ENCODE measurements at places on chromosomes 12 and 14. TPM values are rescaled to one million over a fixed set of nuclear protein-coding genes. Genes with fewer than 3 reads are reported as not detected.

DNA sequence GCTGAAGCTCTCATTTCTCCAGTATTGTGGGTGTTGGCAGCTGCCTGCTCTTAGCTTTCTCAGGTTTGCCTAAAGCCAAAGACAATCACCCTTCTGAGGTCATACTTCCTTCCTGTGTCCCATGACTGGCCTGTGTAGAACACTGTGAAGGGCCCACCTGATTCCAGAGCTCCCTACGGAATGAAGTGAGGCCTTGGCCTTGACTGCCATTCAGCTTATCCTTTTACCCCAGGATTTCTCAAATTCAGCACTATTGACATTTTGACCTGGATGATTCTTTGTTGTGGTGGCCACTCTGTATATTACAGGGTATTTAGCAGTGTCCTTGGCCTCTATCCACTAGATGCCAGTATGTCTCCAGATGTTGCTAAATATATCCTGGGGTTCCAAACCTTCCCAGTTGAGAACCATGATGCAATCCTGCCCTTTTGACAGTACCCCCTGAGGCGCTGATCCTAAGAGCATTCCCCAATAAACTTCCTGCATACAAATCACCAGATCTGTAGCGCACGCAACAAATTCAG, 112.3 kb upstream of the KRR1 start:
- peak; percentile 68 for DNase-seq

DNA sequence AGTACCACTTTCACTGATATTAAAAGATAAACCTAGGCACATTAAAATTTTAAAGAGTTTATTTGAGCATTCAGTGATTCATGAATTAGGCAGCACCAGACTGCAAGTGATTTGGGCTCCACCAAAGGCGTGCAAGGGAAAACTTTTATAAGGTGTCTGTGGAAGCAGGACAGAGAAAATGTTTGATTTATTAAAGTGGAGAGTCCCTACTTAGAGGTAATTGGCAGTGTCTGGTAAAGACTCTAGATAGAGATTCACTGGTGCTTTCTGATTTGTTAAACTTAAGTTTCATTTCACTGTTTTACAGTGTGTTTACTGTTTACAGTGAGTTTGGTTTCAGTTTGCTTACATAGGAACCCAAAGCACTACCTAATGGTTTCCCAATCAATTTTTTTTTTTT, 72.8 kb downstream of the ANKS1B start:
- no peak for DNase-seq

GRCh38 chr12:3720772-3721171, 32.1 kb downstream of the CRACR2A start:
- DNase-seq: no peak

GRCh38 chr12:107318806-107319532, 225.6 kb upstream of the CRY1 start:
- DNase-seq: peak; percentile 43

- DNase-seq: no peak
These were observed 145.2 kb upstream of the KRR1 start for GRCh38 chr12:75656648-75657047.

- DNase-seq: no peak
These were observed 32.9 kb downstream of the TXNRD1 start for GRCh38 chr12:104248444-104248843.

- peak; percentile 87 for DNase-seq
These were observed at the start of gene KCNMB4 for GRCh38 chr12:70365648-70366518. KCNMB4 (plus strand) TSS chr12:70366290; CDS start chr12:70366735, 445 bp downstream.

- peak; percentile 44 for DNase-seq
These were observed 270.1 kb downstream of the ZFP36L1 start for GRCh38 chr14:68522510-68523325.

- DNase-seq: peak; percentile 28
These were observed 192.8 kb upstream of the RGS6 start for GRCh38 chr14:71739273-71739990.

DNA sequence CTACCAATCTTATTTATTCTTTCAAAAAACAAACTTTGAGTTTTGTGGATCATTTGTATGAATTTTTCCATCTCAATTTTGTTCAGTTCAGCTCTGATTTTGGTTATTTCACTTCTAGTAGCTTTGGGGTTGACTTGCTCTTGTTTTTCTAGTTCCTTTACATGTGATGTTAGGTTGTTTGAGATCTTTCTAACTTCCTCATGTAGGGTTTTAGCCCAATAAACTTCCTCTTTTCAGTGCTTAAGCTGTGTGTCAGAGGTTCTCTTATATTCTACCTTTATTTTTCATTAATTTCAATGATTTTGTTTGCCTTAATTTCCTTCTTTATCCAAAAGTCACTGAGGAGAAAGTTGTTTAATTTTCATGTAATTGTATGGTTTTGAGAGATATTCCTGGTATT, 860.4 kb upstream of the FBXO33 start:
- DNase-seq: no peak

- DNase-seq: no peak
These were observed 31.4 kb downstream of the MAP1LC3B2 start for GRCh38 chr12:116590561-116590960.

- no peak for DNase-seq
These were observed 40.5 kb downstream of the GALC start for GRCh38 chr14:87952307-87953094.

GRCh38 chr12:49671031-49671765, 36.0 kb downstream of the FMNL3 start:
- no peak for DNase-seq

DNA sequence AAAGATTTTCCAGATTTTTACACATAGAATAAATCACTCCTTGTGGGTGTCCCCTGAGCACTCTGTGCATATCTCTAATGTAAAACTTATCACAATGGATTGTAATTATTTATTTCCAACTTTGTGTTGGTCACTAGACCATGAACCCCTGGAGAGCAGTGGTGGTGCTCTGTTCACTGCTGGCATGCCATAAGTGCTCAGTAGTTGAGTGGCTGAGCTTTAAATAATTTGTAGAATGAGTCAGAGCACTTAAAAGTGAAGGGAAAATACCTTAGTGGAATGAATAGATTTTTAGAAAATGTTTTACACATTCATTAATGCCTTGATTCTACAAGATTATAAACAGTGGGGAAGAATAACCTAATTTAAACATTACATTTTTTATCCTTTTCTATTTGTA, 6.3 kb downstream of the MGAT4C start:
- DNase-seq: no peak

DNA sequence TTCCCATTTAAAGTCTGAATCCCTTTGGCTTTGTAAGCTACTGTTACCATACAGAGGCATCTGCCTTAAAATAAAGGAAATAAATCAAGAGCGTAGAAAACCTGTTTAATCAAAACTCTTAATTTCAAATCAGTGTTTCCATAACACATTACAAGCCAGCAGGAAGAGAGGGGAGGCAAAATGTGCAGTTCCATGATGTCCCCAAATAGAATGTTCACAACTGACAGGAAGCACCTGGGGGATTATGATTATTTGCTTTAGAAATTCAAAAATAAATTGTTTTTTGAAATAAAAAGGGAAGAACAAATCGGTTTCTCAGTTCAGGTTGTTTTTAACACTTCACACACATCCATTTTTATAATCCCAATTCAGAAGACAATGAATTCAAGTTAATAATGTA, 21.4 kb downstream of the SOCS2 start:
- no peak for DNase-seq

- DNase-seq: no peak
These were observed 137.5 kb downstream of the DYRK2 start for GRCh38 chr12:67786086-67786485.

DNA sequence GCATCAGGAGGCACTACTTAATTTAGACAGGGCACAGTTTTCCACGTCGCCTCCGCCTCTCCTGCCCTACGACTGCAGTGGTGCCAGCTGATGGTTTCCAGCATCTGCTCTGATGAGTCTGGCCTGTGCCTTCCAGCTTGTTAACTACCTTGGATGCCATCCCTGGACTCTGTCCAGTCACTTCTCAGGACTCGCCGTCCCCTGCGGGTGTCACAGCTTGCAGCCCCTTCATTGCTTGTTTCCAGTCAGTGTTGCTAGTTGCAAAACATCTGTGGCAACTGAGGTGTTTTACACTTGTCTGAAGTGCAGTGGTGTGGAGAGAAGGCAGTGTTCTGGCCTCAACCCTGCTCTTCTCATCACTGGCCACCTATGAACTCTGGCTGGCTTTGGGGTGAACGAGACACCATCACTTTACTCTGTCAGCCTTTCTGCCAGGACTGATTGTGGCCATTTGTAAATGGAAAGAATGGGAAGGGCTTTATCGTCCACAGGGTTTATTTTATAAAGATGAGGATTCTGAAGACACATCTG, 8.3 kb downstream of the ADGRD1 start:
- peak; percentile 38 for DNase-seq

- peak; percentile 86 for DNase-seq
These were observed at the start of gene BCL7A for GRCh38 chr12:122021822-122022392. BCL7A (plus strand) TSS chr12:122021884; CDS start chr12:122022092, 208 bp downstream.

GRCh38 chr14:72692696-72693095, 201.2 kb downstream of the DPF3 start:
- DNase-seq: peak; percentile 13

DNA sequence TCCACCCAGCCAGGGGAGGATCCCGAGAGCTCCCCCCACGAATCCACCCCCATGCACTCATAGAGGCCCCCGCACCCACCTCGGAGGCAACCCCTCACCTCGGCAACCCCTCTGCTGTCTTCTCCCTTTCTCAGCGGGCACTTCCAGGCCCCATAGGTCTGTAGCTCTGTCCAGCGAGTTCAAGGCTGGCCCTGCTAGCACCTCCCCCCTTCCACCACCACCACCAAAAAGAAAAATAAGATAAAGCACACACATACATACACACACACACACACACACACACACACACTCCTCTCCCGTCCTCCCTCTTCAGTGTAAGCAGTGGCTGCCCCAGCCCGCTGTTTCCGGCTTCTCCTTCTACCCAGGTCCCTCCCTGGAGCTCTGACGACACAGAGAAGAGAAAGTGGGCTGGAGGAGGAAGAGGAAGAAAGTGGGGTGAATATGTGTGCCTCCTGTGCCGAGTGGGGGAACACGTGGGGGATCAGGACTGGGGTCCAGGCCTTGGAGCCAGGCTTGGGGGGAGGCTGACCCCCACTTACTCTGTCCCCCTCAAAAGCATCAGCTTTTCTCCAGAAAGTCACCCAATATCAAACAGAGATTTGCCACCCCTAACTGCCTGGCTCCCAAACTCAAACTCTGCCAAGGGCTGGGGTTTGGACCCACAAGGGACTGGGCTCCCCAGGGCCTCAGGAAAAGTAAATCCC, at the start of gene STAT6:
Gene STAT6 (minus strand): TSS at position 332 of the 704 bp plus-strand sequence. CDS start 3,084 bp downstream, outside the sequence.
- peak; percentile 80 for DNase-seq

- no peak for DNase-seq
These were observed 88.3 kb downstream of the FIGNL2 start for GRCh38 chr12:51760231-51760630.

DNA sequence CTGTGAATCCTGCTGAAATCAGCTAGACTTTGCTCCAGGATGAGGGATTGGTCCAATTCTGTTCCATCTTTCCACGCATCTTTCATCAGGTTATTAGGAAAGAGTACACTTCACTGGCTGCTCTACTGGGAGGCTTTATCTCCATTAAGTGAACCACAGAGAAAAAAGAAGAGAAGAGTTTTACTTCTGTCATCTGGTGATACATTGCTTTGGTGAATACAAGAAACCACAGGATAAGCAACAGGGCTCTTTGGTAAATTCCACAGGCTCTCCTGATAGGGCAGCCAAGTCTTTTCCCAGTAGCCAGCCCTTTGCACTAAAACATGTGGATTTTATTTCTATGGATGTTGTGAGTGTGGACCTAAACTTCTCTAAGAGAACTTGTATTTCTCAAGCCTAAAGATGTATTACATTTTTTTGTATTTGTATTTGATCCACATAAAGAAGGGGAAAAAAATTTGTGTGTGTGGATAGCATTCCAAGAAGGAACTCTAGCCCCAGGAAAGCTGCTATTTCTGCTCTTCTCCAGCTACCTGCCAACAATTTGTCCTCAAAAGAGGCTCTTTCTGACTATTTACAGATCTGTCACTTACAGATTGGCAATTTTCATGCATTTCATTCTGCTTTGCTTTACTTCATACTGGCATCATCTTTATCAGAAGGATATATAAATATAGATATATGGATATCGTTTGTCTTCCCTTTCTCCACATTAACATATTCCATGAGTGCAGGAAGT, 1117.6 kb upstream of the TMEM132C start:
- no peak for DNase-seq

- DNase-seq: no peak
These were observed 219.2 kb downstream of the TMEM121 start for GRCh38 chr14:105745433-105746123.

DNA sequence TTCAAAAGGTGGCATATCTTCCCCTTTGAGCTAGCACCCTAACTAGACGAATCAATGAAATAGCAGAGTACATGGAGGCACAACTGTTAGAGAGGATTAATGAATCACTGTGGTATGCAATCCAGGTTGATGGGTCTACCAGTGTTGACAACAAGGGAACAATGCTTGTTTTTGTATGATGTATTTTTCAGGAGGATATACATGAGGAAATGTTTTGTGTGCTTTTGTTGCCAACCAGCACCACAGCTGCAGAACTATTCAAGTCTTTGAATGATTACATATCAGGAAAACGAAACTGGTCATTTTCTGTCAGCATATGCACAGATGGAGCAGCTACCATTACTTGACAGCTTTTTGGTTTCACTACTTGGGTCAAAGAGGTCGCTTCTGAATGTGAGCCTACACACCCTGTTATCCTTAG, 142.6 kb downstream of the GPHN start:
- no peak for DNase-seq

- no peak for DNase-seq
These were observed 175.5 kb downstream of the AACS start for GRCh38 chr12:125240717-125241116.

- DNase-seq: no peak
These were observed 451.2 kb downstream of the EGLN3 start for GRCh38 chr14:33499687-33500086.

GRCh38 chr12:52342781-52343490, 21.7 kb upstream of the KRT83 start:
- no peak for DNase-seq

- no peak for DNase-seq
These were observed 18.3 kb downstream of the TBX3 start for GRCh38 chr12:114665411-114666260.

Gene PLA2G1B
- not detected for polyA plus RNA-seq

Gene MUCL1
- polyA plus RNA-seq: not detected

Gene EIF2S3B
- 0.16 TPM for polyA plus RNA-seq

Gene PPP1R36
- 0.19 TPM for polyA plus RNA-seq

Gene SALL2
- 32.5 TPM for polyA plus RNA-seq

Gene VRTN
- 3.0 TPM for polyA plus RNA-seq

Gene LRFN5
- 0.97 TPM for polyA plus RNA-seq

Gene OR10AD1
- not detected for polyA plus RNA-seq

Gene GLIPR1L1
- polyA plus RNA-seq: not detected

Gene TDG
- polyA plus RNA-seq: 33.7 TPM

Gene KLRC3
- not detected for polyA plus RNA-seq

Gene CPNE8
- 0.42 TPM for polyA plus RNA-seq

Gene PTPN21
- 12.0 TPM for polyA plus RNA-seq

Gene SYNDIG1L
- not detected for polyA plus RNA-seq

All from cardiac muscle cell (in vitro differentiated cells and primary cell).